ENCODE measurements at places on chromosomes 3 and 15.

DNA sequence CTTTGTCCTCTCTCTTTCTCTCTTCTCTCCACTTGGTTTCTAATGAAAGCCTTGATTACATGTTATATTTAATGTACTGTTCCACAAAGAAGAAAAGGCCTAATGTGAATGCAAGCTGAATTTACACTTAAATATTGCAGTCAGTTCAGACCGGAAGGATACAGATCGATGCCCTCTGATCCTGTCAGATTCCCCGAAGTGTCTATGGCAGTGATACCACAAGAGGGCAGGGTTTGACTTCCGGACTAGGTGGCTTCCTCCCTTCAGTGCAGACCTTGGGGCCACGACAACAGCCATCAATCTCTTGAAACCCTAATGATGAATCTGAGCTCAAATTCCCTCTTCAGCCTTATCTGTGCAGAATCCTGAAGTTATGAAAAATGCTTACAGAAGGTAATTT is 29.5 kb downstream of the AGTR1 start:
- no peak for DNase-seq

DNA sequence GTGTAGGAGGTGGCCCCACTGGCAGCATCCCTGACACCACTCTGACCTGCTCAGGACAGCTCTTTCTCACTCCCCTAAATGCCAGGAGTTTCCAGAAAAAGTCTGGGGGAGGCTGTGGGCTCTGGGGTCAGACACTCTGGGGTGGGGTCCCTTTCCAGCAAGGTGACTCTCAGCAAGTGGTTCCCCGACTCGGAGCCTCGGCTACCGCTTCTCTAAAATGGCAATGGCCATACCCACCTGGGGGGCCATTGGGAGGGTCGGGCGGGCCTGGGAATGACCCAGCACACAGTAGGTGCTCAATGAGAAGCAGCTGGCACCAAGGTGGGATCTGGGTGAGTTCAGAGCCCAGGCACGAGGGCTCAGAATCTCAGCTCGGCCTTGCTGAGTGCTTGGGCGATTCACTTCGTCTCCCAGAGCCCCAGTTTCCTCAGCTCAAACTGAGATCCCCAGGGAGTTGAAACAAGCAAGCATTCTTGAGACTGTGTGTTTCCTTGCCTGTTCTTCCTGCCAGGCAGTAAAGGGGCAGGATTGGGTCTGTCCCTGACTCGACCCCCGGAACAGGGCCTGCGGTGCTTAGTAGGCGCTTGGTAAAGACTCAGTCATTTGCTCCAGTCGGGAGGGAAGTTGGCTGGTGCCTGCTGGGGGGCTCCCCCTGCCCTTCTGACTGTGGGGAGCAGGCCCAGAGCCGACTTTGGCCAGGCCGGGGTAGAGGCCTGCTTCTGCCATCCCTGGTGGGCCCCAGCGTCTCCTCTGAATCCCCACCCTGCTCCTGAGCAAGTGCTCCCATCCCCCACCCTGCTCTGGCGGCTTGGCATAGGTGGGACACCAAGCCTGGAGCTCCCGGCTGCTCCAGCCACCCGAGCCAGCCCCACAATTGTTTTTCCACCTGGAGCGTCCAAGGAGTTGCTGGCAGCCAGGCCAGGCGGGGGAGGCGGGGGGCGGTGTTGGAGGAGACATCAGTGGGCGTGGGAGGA is 32.9 kb upstream of the FBLN2 start:
- DNase-seq, result no peak

GRCh38 chr3:54771050-54771449 is 156.8 kb downstream of the LRTM1 start:
- no peak for DNase-seq

- no peak for DNase-seq
Observed at GRCh38 chr3:172390792-172391191, 57.5 kb downstream of the GHSR start.

GRCh38 chr3:77038468-77038929 is 1.4 kb upstream of the ROBO2 start:
- DNase-seq, result no peak

DNA sequence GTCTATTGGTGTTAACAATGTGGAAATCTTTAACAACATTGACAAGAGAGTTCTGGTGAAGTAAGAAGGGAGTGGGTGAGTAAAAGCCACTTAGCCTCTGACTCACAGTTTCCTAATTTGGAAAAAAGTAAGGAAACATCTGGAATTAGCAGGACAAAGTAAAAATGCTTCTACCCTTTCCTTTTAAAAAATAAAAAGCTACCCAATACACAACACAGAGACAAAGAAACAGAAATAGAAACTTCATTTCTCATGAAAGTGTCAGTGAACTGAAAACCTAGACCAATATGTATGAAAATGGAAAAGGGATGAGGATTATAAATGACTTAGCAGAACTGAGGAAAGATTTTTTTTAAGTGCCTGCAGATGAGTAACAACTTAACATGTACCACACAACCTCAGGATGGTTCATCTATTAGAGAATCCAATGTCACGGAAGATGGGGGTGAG is 65.4 kb downstream of the SSR3 start:
- DNase-seq, result no peak

DNA sequence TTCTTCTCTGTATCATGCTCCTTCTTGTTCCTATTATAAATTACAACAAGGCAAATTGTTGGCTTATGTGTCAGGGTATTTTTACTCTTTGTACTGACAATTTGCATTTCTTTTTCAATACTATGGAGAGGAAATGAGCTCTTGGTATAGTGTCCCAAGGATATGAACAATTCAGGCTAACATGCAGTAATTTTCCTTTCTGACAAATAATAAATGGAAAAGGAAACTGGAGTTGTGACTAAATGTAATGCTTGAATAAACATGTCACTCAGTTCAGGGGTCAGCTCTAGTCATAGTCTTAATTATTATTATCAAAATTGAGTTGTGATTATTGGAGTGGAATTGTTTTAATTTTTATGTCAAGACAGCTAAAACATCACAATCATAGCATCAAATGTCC is 256.0 kb upstream of the ZPLD1 start:
- DNase-seq, result no peak

DNA sequence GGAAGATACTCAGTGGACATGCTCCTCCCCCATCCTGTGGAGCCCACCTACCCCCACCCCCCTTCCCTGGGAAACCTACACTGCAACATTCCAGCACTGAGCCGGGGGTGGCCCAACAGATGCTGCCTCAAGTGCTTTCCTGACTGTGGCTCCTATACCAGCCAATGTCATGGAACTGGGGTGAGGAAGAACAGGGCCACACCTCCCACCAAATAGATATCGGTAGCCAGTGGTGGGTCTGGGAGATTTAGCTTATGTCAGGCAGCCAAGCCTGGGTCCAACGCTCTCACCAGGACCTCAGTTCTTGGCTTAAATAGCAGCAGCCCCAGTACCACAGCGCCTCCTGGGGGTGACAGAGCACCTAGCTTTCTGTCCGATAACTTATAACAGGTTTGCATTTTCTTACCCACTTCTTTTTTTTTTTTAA is 30.3 kb downstream of the CDC25A start:
- peak; percentile 29 for DNase-seq

All from activated CD4-positive, alpha-beta T cell treated with anti-CD3 and anti-CD28 coated beads for 24 hours (primary cell).